ENCODE measurements at places on chromosomes 13 and 19.

GRCh38 chr13:33261387-33262061, 24.0 kb downstream of the STARD13 start:
- no peak for DNase-seq

GRCh38 chr19:19203012-19203856, at the start of gene NR2C2AP:
Gene NR2C2AP, minus strand, starts transcription at chr19:19203414. Its CDS starts 354 bp downstream, at chr19:19203060.
- DNase-seq: peak; percentile 88

GRCh38 chr13:41610404-41610803, 153.1 kb downstream of the RGCC start:
- DNase-seq: no peak

- DNase-seq: no peak
Measured at GRCh38 chr13:33362986-33363727, 77.6 kb upstream of the STARD13 start.

- DNase-seq: peak; percentile 69
Measured at GRCh38 chr19:41958367-41959055, 610 bp downstream of the RABAC1 start.

GRCh38 chr19:6678690-6679109, 8.7 kb upstream of the TNFSF14 start:
- no peak for DNase-seq

- no peak for DNase-seq
Measured at GRCh38 chr19:46069806-46070341, 29.1 kb upstream of the IGFL4 start.

GRCh38 chr13:76878043-76878442, 8.2 kb downstream of the KCTD12 start:
- DNase-seq: no peak

- no peak for DNase-seq
Measured at GRCh38 chr19:18307271-18307681, 15.6 kb downstream of the LSM4 start.

DNA sequence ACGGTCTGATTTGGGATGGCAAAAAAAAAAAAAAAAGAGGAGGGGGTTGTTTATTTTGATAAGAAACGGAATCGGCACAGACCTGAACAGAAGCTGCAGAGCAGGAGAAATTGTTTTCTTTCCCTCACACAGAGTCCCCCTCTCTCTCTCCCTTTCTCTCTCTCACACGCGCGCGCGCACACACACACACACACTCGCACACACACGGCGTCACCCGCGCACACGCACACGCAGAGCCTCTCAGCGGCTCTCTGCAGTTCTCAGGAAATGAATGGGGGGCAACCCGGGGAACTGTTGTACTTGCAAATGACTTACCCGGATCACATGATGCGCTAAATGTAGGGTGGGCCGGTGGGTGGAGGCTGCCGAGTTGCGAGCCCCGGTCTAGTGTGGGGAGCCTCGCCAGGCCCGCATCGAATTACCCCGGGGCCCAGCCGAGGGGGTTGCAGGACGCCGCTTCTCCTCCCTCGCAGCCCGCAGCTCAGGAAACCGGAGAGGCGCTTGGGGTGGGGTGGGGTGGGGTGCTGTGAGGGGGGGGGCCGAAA, 475 bp downstream of the KLF12 start:
- DNase-seq: peak; percentile 96

- DNase-seq: no peak
Measured at GRCh38 chr13:30175166-30175565, 132.2 kb downstream of the KATNAL1 start.

GRCh38 chr19:35153701-35154524, 622 bp upstream of the FXYD5 start:
- DNase-seq: peak; percentile 67

GRCh38 chr13:105159841-105160240, 1375.6 kb downstream of the EFNB2 start:
- DNase-seq: no peak

DNA sequence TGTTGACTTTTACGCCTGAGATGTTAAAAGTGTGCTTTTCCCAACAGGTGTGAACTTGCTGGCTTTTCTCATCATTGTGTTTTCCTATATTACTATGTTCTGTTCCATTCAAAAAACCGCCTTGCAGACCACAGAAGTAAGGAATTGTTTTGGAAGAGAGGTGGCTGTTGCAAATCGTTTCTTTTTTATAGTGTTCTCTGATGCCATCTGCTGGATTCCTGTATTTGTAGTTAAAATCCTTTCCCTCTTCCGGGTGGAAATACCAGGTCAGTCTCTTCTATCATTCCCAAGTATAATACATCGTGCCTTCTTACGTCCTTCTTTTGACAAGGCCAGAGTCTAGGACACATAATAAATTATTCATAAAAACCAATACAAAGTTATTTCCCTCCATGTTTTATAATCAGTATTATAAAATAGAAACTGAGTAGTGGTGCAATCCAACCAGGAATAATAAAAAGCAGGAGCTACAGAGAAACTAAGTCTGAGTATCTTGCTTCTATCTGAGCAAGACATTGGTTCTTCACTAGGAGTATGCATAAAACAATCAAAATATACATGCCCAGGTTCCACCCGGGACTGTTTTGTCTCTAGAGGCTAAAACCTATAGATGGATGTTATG, 57.9 kb downstream of the RXFP2 start:
- no peak for DNase-seq

- DNase-seq: no peak
Measured at GRCh38 chr19:3981373-3981735, 3.9 kb downstream of the EEF2 start.

DNA sequence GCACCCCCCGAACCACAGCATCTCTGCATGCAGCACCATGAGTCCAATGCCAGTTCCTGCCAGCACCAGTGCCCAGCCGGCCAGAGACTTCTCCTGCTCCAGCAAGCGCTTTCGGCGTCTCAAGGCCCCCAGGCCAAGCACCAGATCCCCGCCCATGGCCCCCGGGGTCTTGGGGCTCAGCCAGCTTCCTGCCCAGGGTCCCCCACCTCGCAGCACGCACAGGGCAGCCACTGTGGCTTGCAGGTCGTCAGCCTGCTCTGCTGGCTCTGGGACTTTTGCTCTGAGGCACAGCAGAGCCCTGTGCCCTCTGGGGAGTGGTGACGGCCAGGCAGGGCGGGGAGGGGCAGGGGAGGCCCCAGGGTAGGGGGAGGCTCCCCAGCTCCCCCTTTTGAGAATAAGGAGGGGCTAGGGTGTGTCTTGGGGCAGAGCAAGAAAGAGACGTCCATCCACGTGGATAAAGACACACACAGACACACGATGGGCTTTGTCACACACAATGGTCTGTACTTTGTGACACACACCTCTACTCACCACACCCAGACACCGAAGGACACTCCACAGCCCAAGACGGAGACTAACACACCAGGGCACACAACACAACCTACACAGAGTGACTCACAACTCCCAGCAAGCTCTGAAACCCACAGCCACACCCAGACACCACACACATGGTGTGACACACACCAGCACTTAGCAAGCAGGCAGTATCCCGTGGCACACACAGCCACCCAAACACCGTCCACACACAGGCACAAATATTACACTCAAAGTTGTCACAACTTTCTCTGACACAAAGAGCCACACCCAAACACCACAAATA, at the start of gene KCNN4:
Gene KCNN4 (minus strand): TSS at position 268 of the 820 bp plus-strand sequence. CDS start 112 bp downstream, at position 156.
- peak; percentile 39 for DNase-seq

DNA sequence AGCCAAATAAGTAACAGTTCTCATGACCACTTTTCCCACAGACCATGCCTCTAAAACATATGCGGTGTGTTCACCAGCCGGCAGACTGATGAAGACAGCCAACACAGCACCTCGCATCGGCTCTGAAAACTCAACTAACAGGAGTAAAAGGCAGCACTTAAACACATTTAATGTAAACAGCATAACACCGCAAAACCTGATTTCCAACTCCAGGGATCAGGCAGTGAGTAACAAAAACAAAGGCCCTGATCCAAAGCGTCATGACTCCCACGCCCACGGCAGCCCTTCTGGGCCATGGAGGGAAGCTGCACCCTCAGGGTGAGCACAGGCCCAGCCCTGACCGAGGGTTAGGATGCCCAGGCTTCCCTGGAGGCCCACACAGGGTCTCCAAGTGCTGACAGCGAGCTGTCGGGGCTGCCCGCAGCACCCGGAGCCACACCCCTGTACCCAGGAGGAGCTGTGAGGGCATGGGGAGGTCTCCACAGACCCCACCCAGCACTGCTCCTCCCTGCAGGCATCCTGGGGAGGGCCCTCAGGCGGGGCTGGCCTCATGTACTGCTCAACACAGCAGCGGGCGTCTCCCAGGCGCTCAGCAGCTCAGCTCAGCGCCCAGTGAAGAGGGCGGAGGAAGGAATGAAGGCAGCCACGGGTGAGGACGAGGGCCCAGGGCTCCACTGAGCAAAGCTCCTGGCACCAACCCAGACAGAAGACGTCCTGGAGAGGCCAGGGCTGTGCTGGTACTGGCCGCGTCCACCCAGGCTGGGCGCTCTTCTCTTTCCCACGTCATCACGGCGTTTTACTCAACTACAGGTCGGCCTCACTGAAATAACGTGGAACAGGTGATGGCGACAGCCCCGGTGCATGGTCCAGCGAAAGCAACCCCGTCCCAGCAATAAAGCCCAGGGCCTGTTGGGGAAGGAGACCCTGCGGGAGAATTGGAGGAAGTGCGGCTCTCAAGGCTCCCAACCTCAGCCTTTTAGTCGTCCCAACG, 53.7 kb downstream of the RASA3 start:
- no peak for DNase-seq

DNA sequence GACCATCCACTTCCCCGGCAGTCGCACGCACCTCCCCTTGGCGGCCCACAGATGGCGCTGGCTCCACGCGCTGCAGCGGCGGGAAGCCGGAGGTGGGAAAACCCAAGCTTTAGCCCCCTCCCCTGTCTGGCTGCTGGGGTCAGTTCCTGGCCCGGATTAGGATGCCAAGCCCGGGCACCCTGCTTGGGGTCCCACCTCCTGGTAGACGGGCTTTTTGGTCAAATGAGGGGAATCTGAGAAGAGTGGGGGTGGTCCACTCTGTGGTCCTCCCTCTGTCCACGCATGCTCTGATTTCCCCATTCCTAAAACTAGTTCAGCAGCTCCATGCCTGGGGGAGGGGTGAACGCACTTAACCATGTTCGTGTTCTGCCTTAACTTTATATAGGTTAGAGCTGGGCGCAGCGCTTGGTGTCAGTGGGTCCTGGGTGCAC, 8.1 kb upstream of the ADGRE2 start:
- DNase-seq: no peak

- DNase-seq: no peak
Measured at GRCh38 chr19:5246554-5247155, 94.0 kb downstream of the PTPRS start.

GRCh38 chr13:48682436-48682835, 28.7 kb downstream of the CYSLTR2 start:
- no peak for DNase-seq

GRCh38 chr13:111460548-111461444, 140.4 kb downstream of the TEX29 start:
- no peak for DNase-seq

- no peak for DNase-seq
Measured at GRCh38 chr13:73325723-73326558, 267.1 kb downstream of the KLF5 start.

DNA sequence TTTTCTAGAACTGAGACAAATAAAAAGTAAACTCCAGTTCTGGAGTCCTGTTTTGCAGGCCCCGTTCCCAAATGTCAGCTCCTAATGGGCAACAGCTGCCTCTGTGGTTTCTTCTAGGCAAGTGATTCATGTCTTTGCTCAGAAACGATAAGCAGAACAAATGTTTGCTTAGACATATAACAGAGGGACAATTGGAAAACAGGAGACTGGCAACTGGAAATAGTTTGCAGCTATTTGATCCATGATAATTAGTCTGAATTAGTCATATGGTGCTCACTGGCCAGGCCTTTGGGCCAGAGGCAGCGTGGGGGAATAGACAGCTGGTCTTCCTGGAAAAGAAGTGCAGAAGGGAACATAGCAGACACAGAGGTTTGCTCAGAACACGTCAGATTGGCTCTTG, 29.2 kb upstream of the TSHZ3 start:
- no peak for DNase-seq

GRCh38 chr13:95703576-95703975, 26.6 kb downstream of the DNAJC3 start:
- no peak for DNase-seq

DNA sequence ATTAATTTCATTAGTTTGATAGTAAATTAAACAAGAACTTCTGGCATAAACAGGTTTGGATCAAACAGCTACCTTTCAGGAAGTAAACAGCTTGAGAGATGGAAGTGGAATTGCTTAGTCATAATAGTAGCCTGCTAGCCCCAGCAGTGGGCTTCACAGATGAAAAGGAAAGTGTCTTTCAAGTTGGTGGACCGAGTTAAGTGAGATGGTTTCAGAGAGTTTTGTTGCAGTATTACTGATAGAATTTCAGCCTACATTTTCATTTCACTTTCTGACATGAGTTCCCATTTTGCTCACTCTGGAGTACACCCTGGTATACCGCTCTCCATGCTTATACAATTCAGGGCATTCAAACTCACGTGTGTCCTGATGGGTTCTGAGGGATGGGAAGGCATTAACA, 2.0 kb upstream of the PTOV1 start:
- DNase-seq: no peak

DNA sequence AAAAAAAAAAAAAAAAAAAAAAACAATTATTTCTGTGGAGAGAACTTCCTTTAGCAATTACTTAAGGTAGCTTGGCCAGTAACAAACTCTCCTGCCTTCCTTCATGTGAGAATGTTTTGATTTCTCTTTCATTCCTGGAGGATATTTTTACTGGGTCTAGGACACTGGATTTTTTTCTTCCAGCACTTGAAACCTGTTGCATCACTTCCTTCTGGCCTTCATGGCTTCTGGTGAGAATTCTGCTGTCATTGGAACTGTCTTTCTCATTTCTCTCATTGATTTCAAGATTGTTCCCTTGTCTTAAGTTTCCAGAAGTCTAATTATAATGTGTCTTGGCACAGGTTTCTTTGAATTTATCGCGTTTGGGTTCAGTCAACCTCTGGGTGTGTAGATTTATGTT, 19.3 kb upstream of the RAB20 start:
- DNase-seq: no peak

- DNase-seq: no peak
Measured at GRCh38 chr13:112102243-112102642, 35.3 kb downstream of the SOX1 start.

GRCh38 chr19:8595651-8596050, 14.9 kb downstream of the ADAMTS10 start:
- no peak for DNase-seq

DNA sequence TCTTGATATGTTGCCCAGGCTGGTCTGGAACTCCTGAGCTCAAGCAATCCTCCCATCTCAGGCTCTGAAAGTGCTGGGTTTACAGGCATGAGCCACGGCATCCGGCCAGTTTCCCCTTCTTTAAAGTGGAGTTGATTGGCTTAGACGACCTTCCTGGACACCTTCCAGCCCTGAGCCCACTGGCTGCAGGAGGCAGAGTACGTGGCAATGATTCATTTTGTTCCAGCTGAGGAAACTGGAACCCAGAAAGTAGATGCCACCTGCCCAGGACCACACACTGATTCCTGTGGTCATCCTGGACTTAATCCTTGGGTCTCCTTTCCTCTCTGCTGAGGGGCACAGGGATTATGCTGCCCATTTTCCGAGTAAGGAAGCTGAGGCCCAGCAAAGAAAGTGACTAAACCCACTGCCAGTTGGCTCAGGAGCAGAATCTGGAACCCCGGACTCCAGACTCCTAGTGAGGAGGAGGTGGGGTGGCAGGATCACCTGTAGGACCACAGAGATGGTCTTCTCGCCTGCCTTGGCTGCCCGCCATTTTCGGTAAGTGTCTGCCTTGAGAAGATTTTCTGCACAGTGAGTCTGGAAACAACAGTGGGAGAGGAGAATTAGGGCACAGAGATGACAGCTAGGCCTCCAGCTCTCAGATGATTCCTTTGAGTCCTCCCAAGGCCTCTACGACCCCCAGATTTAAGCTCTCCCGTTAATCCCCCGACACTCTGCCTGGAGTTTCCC, 737 bp downstream of the XRCC1 start:
- no peak for DNase-seq

All from CD8-positive, alpha-beta memory T cell (primary cell).